Stimulated activated CD8-positive, alpha-beta memory T cell treated with anti-CD3 and anti-CD28 coated beads, Interleukin-2, amount 100 ng/mL, for 1 hour (primary cell): ENCODE measurements at places on chromosomes 1 and 21.

GRCh38 chr1:42692911-42693310 lies 10.7 kb downstream of the YBX1 start:
- DNase-seq: no peak

GRCh38 chr1:198598796-198599321 lies 40.0 kb upstream of the PTPRC start:
- DNase-seq: no peak

- no peak for DNase-seq
Measured at GRCh38 chr1:208235356-208235981, 8.7 kb downstream of the PLXNA2 start.

DNA sequence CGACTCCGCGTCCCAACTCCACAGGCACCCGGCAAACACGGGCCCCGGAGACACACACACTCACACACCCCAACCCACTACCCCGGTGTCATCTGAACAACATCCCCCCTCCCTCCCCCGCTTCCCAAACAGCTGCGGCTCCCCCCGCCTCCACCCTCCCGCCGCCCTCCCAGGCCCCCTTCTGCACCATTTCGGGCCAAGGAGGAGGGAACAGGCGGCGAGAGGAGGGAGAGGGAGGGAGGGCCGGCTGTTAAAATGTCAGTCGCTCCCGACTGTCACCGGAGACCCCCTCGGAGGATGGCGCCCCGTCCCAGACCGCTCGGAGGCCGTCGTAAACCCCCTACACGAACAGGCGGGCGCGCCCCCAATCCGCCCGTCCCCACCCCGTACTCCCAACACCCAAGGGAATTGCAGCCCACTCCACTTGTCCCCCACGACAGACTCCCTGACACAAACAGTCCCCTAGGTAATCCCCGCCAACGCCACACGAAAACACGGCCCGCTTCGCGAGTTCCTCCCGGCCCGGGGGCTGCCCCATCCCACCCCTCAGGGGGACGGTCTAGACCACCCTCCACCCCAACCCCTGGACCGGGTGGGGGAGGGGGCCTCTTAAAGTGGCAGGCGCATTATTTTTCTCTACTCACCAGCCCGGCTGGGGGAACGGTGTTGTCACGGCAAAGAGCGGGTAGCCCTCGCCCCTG lies 583 bp downstream of the MEF2D start:
- DNase-seq: no peak

GRCh38 chr1:59438058-59438560 lies 141.2 kb downstream of the FGGY start:
- no peak for DNase-seq

- no peak for DNase-seq
Measured at GRCh38 chr1:229022595-229023333, 248.1 kb upstream of the RAB4A start.

- no peak for DNase-seq
Measured at GRCh38 chr21:38639571-38640354, 141.5 kb upstream of the ERG start.

GRCh38 chr1:64861611-64862010 lies 104.7 kb downstream of the JAK1 start:
- DNase-seq: no peak

DNA sequence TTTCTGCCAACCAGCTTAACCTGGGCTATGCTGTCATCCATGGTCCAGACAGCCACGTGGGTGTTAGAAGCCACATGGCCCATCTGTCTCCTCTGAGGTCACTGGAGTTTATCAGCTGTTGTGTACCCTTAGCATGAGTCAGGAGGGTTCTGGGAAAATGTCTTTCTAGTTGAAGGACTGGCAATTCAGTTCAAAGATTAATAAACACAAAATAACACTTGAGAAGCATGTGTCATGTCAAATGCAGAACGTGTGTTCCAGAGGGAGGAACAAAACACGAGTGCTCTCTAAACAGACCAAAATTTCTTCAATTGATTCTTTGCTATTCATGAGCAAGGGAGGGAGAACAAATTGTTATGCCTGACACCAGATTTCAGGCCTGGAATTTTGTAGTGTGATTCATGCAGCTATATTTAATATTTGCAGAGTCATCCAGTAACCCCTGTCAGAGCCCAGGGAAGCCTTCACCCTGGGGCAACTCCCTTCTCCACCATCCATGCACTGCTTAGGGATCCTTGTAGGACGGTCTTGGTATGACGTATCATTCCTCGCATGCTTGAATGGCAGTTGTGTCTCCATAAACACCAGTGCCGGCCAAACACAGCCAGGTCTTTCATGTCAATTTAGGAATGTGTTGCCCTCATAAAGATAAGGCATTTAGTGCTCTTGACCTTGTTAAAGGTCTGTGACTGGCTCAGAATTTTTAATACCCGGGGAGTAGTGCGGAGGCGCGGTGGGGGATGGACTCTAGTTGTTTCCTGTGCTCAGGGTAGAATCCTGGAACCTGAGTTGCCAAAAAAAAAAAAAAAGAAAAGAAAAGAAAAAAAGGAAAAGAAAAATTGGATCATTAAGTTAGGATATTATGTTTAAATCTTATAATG lies 27.7 kb upstream of the DYRK1A start:
- DNase-seq: no peak

DNA sequence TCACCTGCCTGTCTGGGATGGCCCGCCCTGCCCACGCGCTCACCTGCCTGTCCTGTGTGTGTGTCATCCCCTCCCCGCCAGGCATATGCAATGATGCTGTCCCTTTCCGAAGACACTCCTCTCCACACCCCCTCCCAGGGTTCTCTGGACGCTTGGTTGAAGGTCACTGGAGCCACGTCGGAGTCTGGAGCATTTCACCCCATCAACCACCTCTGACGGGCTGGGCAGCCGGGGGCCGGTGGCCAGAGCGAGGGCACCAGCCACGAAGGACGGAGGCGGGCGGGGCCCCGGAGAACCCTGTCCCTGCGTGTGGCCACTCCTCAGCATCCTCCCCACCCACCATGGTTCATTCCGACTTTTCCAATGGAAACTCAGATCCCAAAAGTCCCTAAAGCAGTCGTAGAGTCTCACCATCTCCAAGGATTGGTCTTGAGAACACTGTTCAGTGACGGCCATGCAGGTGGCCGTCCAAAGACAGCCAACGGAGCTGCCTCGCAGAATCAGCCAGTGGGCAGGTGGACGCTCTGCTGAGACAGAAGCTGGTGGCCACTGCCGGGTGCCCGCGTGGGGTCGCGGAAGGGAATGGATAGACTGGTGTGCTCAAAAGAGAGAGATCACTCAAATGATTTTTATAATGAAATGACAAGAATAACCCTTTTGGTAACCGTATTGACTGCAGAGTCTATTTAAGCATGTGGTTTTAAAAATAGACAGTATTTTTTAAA lies 20.7 kb upstream of the ARHGEF16 start:
- DNase-seq: no peak

- DNase-seq: no peak
Measured at GRCh38 chr1:145886390-145886789, 724 bp upstream of the ANKRD35 start.

- no peak for DNase-seq
Measured at GRCh38 chr1:58590019-58590418, 13.0 kb upstream of the TACSTD2 start.

GRCh38 chr1:106080608-106081325 lies 975.7 kb upstream of the PRMT6 start:
- DNase-seq: no peak

DNA sequence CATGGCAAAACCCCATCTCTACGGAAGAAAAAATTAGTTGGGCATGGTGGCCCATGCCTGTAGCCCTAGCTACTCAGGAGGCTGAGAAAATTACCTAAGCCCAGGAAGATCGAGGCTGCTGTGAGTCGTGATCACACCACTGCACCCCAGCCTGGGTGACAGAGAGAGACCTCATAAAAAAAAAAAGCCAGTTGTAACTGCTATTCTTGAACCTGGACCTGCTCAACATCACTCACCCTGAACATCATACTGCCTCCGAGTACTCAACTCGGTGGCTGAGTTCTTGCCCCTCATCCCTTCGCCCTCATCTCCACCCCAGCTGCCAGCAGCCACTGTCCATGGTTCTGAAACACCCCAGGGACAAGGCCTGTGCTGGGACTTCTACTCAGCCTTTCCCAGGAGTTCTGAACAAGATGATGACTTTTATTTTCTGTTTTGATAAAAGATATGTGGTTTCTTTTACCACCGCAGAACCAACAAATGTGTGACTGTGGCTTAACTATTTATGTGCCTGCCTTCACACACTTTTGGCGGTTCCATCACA lies 5.4 kb upstream of the DISP3 start:
- DNase-seq: no peak

DNA sequence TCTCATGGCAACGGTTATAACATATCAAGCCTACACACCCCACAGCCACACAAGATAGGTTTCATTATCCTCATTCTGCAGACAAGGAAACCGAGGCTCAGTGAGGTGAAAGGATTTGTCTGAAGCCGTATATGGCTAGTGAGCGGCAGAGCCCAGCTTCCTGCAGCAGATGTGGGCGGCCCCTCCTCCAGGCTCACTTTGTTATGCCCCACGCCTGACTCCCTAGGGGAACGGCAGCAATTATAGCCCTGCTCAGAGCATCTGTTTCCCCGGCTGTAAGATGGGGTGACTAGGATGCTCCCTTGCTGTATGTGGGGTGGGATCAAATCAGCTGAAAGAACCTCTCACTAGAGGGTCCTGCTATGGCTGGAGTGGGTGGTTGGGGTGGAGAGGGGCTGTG lies 22.1 kb downstream of the GRHL3 start:
- DNase-seq: no peak

DNA sequence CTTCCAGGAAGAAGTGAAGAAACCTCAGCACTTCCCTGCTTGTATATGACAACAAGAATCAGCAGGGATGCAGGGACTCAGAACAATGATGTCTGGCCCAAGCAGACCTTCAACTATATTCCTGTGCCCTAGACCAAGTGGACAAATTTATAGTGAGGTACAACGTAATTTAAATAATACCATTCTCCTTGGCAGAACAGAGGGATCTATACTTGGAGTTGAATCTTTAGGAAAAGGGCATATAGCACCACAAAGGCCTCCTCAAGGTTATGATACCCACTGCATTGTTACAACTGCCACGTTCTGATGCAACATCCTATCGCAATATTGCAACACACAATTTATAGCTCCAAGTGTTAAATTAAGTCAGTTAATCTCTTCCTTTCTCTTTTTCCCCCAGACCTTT lies 29.1 kb upstream of the GFI1 start:
- no peak for DNase-seq

DNA sequence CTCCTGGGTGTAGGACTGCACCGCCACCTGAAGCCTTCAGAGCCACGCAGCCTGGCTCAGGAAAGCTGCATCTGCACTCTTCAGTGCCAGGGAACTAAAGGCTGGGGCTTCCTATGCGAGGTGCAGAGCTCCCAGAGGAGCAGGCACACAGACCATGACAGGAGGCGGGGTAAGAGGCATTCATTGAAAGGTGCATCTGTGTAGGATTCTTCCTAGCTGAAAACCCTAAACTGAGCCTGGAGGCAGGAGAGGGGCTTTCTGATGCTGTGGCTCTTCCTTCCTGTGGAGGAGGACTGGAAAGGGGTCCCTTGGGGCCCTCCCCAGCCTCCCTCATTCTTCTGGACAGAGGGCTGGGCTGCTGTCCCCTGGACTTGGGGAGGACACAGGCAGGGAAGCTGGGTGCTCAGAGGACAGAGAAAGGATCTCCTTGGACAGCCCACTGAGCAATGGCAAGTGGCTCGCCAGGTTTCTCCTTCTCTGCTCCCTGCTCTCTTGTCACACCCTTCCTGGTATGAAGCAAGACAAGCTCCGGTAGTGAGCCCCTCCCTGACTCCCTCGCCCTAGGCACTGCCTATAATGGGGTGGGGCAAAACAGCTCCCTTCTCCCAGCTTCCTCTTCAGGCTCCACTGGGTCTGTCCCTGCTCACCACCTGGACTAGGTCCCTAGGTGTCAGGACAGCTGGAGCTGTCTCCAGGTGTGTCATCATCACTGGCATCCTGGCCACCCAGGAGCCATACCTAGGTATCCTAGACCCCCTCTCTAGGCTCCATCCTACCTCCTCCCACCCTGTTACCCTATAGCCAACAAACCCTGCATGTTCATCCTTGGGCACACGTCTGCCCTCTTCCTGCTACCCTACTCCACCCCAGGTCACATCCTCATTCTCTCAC lies 20.0 kb downstream of the S100A6 start:
- DNase-seq: no peak
